ENCODE measurements at places on chromosomes 6 and 20.

DNA sequence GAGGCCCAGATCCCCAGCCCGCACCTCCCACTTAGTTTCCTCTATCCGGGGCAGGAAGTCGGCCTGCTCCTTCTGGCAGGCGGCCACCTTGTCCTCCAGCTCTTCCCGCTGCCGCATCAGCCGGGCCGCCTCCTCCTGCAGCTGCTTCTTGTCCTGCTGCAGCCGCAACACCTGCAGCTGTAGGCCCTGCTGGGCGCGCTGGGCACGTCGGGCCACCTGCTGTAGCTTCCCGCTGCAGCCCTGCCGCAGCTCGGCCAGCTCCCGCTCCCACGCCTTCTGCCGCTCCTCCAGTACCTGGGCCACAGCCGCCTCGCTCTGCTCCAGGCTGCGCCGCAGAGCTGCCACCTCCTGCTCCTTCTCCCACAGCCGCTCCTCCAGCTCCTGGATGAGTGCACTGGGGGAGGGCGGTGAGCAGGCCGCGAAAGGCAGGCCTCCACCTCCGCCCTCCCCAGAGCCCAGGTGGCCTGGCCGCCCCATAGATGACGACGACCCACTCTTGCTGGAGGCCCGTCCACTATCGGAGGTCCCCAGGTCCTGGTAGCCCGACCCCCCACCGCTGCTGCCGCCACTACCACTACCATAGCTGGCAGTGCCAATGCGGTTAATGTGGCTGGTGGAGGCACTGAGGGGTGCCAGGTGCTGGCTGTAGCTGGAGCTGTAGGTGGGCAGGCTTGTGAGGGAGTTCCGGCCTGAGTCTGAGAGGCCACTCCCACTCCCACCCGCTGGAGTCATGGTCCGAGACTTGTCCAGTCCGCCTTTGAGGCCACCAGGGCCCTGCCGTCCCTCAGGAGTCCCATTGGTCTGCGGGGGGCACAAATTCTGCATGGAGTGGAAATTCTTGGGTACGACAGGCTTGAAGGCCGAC, 6.0 kb upstream of the FASTKD5 start:
- DNase-seq = no peak

GRCh38 chr20:50371878-50372769, 138.1 kb upstream of the PTPN1 start:
- no peak for DNase-seq

DNA sequence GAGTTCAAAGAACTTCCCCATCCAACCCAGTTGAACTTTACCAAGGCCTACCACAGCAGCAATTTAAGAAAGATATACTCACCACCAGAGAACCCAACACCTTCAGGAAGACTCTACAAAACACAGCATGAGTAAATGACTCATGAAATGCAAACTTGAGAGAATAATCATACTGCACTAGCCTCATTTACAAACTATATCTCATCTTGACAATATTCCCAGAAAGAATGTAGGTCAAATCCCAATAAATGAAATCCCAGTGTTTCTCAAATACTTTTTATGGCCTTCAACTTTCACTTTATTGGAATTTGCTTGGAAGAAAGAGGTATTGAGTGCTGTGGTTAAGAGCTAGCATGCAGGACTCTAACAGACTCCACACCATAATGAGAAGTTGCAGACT, 60.0 kb downstream of the FYN start:
- no peak for DNase-seq

- DNase-seq = no peak
These were observed 44.6 kb downstream of the RIN2 start for GRCh38 chr20:19802492-19803158.

DNA sequence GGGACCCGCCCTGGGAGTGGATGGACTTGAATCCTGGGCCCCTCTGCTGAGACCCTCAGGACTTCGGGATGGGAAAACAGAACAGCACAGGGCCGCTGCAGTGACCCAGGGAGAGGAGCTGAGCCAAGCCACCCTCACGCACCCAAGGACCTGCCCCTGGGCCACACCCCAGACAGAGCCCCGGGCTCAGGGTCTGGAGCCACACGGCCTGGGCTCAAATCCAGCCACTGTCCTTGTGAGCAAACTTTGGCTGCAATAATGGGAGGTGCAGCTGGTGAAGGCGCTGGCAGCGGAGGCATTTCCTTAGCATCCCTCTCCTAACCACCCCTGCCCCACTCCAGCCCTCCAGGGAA, 207.7 kb downstream of the PREX1 start:
- DNase-seq = no peak

- no peak for DNase-seq
These were observed 548.5 kb downstream of the CD83 start for GRCh38 chr6:14665827-14666724.

DNA sequence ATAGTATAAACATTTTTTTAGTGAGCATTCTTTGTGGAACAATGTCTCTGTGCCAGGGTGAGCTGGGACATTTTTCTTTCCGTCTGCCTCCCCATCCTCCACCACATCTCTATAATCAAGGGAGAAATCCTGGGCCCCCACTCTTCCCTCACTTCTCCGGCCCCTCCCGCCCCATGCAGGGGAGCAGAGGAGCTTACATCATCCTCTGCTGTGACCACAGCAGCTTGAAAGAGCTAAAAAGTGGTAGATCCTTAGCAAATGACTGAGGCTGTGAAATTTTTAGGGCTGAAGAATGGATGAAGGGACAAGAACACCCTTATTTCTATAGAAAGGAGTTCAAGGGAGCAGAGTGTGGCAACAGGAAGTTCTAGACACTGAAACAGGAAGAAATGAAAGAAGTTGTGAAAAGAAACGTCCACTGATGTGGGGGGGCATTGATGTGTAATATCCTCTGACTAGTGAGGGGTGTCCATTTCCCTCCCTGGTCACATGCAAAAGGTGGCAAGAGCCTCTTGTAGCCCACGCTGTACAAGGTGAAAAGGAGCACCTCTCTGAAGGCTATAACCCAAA, 380.3 kb upstream of the JARID2 start:
- no peak for DNase-seq

DNA sequence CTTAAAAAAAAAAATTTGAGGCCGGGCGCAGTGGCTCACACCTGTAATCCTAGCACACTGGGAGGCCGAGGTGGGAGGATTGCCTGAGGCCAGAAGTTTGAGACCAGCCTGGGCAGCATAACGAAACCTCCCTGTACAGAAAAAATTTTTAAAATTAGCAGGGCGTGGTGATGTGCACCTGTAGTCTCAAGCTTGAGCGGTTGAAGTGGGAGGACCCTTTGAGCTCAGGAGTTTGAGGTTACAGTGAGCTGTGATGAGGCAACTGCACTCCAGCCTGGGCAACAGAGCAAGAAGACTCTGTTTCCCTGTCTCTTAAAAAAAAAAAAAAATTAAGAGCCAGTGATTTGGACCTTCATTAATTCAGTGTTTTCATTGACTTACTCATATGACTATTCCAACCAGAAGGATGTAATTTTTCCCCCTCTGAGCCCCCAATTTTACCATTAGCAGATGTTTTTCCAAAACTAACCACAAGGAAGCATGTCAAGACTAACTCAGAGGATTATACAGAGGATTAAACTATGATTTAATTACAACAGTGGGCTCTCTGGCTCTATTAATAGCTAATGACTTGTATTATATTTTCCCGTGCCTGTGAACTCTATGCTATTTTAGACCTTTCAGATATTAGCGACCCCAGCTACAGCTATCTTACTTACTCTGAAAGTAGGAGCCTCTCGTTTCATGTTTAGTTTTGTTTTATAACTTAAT, 75.1 kb downstream of the ARID1B start:
- no peak for DNase-seq

- DNase-seq = no peak
These were observed 36.3 kb downstream of the PRDM1 start for GRCh38 chr6:106122306-106122918.

- no peak for DNase-seq
These were observed 19.1 kb downstream of the SLX4IP start for GRCh38 chr20:10454151-10454750.

DNA sequence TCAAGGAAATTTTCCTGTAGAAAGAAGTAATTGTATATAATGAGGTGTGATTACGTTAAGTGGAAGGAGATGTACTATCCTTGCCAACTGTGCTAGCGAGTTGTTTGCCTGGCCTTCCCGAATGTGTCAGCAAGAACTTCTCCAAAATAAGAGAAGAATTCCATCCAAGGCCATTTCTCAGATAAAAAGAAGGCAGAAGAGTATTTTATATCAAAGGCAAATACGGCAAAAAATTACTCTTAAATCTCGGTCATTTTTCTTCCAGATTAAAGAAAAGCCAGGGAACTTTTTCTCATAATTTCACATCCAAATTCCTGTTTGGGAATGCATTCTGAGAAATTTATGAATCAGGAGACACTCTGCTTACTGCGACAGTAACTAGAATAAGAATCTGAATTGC, 290.6 kb downstream of the CBLN4 start:
- no peak for DNase-seq

DNA sequence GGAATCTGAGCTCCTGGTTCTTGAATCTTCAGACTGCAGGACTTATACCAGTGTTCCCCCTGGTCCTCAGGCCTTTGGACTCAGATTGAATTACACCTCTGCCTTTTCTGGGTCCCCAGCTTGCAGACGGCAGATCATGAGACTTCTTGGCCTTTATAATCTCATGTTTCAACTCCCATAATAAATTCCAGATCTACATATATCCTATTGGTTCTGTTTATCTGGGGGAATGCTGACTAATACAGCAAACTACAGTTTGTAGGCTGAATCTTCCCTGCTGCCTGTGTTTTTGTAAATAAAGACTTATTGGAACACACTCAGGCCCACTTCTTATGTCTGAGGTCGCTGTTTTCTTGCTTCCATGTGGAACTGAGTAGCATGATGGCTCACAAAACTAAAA, 184.7 kb downstream of the HDGFL1 start:
- no peak for DNase-seq

GRCh38 chr6:27293436-27294098, 18.5 kb downstream of the POM121L2 start:
- DNase-seq = no peak

DNA sequence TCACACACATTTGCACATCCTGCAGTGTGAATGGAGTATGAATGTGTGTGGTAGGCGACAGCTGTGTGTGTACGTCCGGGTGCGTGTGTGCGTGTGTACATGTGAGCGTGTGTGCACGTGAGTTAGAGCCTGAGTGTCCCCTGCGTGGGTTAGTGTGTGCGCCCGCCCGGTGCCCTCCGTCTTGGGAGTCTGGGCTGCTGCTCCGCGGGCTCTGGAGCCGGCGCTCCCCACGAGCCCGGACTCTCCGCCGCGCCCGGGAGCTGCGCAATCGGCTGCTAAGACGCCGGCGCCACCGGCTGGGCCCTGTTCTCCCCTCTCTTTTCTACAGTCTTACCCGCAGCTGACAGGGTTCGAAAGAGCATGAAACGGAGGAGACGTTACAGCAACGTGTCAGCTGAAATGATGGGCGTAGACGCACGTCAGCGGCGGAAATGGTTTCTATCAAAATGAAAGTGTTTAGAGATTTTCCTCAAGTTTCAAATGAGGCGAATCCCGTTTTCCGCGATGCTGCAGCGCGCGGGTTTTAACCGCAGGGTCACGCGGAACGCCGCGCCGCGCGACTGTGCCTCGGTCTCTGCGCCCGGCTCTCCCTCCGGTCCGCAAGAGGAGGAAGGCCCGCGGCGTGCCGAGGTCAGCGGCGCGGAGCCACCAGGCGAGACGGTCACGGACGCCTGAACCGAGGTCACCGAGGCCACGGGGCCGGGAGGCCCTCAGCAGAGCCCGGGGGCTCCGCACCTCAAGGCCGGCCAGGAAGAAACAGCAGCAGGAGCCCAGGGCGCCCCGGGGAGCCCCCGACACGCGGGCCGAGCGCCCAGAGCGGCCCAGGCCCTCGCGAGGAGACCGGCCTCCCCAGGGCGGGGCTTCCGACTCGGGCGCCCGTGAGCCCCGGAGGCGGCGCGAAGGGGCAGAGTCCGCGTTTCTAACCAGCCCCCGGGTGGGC, 95.3 kb upstream of the BHLHE23 start:
- DNase-seq = no peak

- DNase-seq = no peak
These were observed 29.1 kb upstream of the RGS17 start for GRCh38 chr6:153160221-153160620.

DNA sequence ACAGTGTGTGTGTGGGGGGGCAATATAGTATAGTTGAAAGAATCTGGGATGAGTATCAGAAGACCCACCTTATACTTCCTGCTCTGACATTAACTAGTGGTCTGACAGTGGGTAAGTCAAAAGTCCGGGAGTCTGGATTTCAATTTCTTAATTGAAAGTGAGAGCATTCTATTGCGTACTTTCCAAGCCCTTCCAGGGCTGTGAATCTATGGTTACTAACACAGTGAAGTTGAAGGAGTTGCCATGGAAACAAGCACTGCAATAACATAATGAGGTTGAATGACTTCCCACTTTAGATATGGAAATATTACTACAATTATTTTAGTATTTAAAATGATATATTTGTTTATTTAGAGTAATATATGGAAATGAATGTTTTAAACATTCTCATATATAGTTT, 80.2 kb downstream of the MLIP start:
- no peak for DNase-seq

- no peak for DNase-seq
These were observed 1.3 kb downstream of the CGA start for GRCh38 chr6:87093651-87094050.

DNA sequence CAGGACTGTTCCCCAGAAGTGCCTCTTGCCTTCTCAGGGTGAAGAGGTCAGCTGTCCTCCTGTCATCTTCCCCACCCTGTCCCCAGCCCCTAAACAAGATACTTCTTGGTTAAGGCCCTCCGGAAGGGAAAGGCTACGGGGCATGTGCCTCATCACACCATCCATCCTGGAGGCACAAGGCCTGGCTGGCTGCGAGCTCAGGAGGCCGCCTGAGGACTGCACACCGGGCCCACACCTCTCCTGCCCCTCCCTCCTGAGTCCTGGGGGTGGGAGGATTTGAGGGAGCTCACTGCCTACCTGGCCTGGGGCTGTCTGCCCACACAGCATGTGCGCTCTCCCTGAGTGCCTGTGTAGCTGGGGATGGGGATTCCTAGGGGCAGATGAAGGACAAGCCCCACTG, 9.8 kb downstream of the PI16 start:
- DNase-seq = no peak

DNA sequence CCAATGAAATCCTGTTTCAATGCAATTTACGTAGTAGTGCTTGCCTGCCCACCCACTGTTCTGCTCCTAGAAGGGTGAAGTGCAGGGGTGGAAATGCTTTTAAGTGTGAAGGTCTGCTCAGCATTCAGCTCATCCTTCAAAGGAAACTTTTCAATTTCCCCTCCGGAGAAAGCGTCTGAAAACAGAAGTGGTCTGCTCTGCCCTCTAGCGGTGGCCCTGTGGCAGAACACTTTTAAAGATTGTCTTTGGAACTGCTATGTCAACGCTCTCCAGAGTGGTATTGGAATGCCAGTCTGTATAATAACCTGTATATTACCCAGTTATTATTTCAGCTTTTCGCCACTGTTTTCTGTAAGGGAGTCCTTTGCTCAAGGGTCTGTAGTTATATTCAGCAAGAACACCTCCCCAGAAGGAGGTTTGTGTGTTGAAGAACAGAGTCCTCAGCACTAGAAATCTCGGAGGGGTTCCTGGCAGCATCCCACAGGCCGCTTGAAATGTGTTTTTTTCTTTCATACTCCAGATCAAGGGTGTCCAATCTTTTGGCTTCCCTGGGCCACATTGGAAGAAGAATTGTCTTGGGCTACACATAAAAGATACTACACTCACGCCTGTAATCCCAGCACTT, 63.1 kb upstream of the KLHL31 start:
- no peak for DNase-seq
